ENCODE measurements at places on chromosomes 13 and 19.

GRCh38 chr19:48645620-48646000 lies 377 bp downstream of the CA11 start:
- no peak for DNase-seq

DNA sequence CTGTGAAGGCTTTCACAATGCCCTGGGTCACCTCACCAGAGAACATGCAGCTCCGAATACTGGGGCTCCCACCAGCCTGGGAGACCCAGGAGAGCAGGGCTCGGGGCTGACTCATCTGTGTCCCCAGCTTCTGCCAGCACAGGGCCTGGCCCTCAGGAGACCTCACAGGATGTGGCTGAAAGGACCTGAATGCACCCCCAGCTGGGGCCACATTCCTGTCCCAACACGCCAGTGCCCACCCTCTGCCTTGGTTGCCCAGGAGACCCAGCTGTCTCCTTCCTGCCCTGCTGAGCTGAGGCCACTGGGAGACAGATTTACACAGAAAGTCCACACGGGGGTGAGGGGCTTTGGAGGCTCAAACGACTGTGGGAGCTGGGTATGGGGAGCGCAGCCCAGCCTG lies 11.9 kb downstream of the BCAT2 start:
- no peak for DNase-seq

- DNase-seq: no peak
Measured at GRCh38 chr19:48413879-48414587, 20.6 kb downstream of the GRIN2D start.

- no peak for DNase-seq
Measured at GRCh38 chr19:27905074-27905473, 1307.9 kb downstream of the UQCRFS1 start.

- DNase-seq: peak; percentile 8
Measured at GRCh38 chr19:12364391-12365235, 870 bp downstream of the ZNF442 start.

DNA sequence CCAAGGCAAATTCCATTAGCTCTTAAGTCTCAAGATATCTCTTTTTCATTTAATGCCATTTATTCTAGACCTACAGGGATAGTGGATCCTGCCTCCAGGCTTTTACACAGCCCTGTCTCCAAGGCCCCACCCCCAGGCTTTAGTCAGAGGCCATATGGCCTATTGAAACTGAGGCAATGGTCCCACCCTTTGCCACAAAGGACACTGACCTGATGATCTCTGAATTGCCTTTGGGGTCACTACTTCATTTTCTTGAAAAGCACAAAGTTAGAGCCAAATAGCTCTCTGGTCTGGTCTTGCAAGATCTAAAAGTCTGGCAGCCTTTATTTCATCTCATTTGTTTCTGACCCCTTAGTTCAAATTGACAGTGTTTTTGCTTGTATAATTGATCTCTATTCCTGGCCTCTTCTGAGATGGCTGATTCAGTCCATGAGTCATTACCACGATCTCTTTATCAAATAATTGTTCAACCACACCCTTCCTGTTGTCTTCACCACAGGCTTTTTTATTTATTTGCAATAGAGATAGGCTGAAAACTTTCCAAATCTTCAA lies 209.8 kb downstream of the FGF14 start:
- peak; percentile 71 for DNase-seq

Measured in RWPE1 (cell line).